MG63 (cell line): ENCODE measurements at places on chromosomes 11 and 22. TPM values are rescaled to one million over a fixed set of nuclear protein-coding genes. Genes with fewer than 3 reads are reported as not detected.

The MIOX gene
- 0.35 TPM in 1 of 2 replicates, not detected in the other for total RNA-seq

DNA sequence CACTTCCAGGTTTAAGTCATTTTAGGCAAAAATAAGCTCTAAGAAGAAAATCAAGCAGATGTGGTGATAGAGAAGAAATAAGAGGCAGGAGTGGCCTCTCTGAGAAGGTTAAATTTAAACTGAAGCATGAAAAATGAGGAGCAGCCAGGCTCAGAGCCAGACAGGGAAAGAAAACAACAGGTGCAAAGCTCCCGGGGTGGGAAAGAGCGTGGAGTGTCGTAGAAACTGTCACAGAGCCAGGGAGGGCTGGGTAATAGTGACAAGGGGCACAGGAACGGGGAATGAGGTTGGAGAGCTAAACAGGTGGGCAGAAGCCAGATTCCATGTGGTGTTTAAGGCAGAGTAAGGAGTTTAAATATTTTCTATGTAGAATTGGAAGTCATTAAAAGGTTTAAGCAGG, 132.1 kb upstream of the BLID start:
- no peak for DNase-seq

The C11orf52 gene
- total RNA-seq: not detected in 2 replicates

GRCh38 chr11:128516886-128517285, 70.5 kb downstream of the ETS1 start:
- DNase-seq: no peak

The KRTAP5-8 gene
- total RNA-seq: not detected in 2 replicates
